Suprapubic skin (tissue), 4 donors: ENCODE measurements at places on chromosomes 7 and 10. TPM values are rescaled to one million over a fixed set of nuclear protein-coding genes. Genes with fewer than 3 reads are reported as not detected.

DNA sequence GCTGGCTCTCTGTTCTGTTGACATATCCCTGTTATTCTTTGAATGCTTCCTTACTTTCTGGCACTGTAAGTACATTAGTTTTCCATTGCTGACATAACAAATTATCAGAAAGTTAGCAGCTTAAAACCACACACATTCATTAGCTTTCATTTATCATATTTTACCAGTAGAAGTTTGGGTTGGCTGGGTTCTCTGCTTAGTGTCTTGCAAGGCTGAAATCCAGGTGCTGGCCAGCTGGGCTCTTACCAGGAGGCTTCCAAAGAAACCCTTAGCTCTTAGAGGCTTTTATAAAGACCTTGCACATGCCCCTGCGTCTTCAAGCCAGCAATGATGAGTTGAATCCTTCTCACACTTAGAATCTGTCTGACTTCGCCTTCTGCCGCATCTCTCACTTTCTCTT is 160.6 kb downstream of the MLLT10 start:
- no peaks in the 10 kb centered on the region for H3K27me3 ChIP-seq
- DNase-seq = no peak
- no peaks in the 10 kb centered on the region for H3K4me1 ChIP-seq
- H3K36me3 ChIP-seq = peaks cover 7% of the 10 kb centered on the region

- H3K27ac ChIP-seq = no peak overlapping the region
- no peak overlapping the region for H3K4me3 ChIP-seq
- peaks cover 43% of the 10 kb centered on the region for H3K27me3 ChIP-seq
- peaks cover 6% of the 10 kb centered on the region for H3K36me3 ChIP-seq
- peaks cover 12% of the 10 kb centered on the region for H3K4me1 ChIP-seq
Measured at GRCh38 chr7:1740214-1740613, 70.1 kb downstream of the ELFN1 start.

- H3K4me3 ChIP-seq = no peak overlapping the region
- no peaks in the 10 kb centered on the region for H3K4me1 ChIP-seq
- no peak overlapping the region for H3K27ac ChIP-seq
- DNase-seq = peak; percentile 54
- peaks cover 32% of the 10 kb centered on the region for H3K27me3 ChIP-seq
- H3K36me3 ChIP-seq = no peaks in the 10 kb centered on the region
Measured at GRCh38 chr7:1693991-1694524, 24.0 kb downstream of the ELFN1 start.

DNA sequence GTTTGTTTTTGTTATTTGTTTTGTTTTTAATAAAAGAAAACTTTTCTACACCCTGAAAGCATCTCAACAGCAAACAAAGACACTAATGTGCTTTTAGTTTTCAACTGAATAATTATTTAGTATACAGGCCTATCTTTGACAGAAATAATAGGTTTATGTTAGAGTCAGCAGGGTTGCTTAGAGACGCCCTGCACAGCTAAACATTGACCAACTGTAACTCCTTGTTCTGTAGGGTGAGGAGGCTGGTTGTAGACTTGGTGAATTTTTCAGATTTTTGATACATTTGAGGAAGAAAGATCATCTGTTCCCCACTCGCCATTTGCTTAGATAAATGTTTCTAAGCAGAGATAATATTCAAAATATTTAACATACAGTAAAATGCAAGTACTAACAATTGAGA is 103.1 kb downstream of the CALCR start:
- no peaks in the 10 kb centered on the region for H3K36me3 ChIP-seq
- no peak overlapping the region for H3K4me3 ChIP-seq
- no peaks in the 10 kb centered on the region for H3K4me1 ChIP-seq
- H3K27me3 ChIP-seq = no peaks in the 10 kb centered on the region
- no peak for DNase-seq

DNA sequence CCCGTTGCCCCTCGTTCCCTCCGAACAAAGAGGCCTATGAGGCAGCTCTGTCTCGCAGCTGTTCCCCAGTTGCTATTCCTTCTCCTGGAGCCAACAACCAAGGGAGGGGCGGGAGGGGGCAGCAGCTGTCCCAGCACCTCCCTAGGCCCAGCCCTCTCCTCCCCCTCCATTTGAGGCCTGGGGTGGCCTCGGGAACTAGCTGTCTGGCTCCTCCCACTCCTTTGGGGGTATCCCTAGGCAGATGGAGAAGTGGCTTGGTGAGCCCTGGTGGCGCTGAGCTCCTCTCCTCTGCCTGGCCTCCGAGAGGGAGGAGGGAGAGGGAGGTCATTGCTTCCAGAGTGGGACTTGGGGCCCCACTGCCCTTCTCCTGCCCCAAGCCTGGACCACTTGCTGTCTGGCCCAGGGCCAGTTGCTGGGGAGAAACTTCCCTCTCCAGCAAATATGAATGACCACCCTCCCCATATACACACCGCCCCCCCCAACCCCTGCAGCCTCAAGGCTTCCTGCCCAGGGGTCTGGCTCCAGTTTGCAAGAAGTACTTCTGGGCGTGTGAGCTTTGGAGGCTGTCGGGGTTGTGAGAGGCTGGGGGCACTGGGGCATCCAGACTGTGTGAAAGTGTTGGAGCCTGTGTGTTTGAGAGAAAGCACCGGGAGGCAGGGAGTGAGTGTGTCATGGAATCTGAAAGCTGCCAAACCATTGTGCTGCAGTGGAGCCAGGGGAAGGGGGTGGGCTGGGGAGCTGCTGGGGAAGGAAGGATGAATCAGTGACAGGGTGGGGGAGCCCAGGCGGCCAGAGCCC is 3.1 kb downstream of the FLNC start:
- H3K27ac ChIP-seq = peak overlapping the region; percentile 59
- H3K4me1 ChIP-seq = peaks cover 54% of the 10 kb centered on the region

DNA sequence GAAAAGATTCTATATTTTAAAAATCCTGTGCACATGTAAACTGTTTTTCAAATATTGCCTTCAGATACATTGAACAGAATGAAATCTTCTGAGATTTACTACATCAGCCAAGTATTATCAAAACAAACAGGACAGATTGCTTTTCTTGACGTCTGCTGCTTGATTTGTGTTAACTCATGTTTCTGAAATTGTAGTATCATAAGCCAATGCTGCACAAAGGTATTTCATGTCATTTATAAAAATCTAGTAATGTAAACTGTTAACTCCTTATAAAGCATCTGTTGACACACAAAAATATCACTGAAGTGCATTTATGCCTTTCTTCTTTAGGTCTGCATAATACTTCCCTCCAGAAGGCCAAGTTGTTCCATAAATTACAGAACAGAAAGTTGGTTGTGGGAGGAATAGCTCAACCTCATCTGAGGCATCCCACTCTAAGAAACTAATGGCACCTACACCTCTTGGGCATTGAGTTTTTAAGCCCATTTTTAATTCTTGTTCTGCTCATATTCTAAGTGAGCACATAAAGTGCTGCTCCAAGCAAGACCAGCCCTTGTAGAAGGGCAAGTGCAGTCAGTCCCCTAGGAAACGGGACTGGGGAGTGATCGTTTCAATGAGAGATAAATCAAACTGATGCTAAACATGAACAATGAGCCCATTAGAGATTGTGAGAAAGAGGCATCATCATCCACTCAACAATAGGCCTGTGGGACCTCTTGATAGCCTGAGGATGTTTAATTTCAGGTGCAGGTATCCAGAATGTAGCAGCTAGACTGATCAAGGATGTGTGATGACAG is 28.5 kb downstream of the CAV1 start:
- DNase-seq = no peak
- peaks cover 25% of the 10 kb centered on the region for H3K4me1 ChIP-seq
- H3K36me3 ChIP-seq = no peaks in the 10 kb centered on the region
- no peak overlapping the region for H3K4me3 ChIP-seq
- H3K27me3 ChIP-seq = no peaks in the 10 kb centered on the region
- no peak overlapping the region for H3K27ac ChIP-seq

TMEM196 gene
- not detected for total RNA-seq

DNA sequence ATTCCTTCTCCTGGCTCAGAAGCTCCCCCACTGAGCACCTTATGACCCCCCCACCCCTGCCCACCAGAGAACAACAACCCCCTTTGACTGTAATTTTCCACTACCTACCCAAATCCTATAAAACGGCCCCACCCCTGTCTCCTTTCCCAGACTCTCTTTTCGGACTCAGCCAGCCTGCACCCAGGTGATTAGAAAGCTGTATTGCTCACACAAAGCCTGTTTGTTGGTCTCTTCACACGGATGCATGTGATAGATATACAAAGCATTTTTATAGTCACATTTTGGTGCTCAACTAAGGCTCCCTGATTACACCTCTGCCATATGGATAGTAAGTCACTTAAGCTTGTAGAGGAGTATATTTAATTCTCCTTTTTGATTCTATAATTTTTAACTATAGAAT is 985.8 kb downstream of the REEP3 start:
- H3K27ac ChIP-seq = no peak overlapping the region
- no peaks in the 10 kb centered on the region for H3K27me3 ChIP-seq
- no peaks in the 10 kb centered on the region for H3K4me1 ChIP-seq
- no peak for DNase-seq
- H3K4me3 ChIP-seq = no peak overlapping the region

- no peak for DNase-seq
- no peaks in the 10 kb centered on the region for H3K36me3 ChIP-seq
- H3K4me1 ChIP-seq = peaks cover 45% of the 10 kb centered on the region
- H3K27ac ChIP-seq = no peak overlapping the region
Measured at GRCh38 chr7:363626-364025, 73.7 kb downstream of the FOXL3 start.

- no peaks in the 10 kb centered on the region for H3K36me3 ChIP-seq
- peaks cover 31% of the 10 kb centered on the region for H3K4me1 ChIP-seq
Measured at GRCh38 chr10:77915319-77916105, 11.0 kb downstream of the DLG5 start.

DNA sequence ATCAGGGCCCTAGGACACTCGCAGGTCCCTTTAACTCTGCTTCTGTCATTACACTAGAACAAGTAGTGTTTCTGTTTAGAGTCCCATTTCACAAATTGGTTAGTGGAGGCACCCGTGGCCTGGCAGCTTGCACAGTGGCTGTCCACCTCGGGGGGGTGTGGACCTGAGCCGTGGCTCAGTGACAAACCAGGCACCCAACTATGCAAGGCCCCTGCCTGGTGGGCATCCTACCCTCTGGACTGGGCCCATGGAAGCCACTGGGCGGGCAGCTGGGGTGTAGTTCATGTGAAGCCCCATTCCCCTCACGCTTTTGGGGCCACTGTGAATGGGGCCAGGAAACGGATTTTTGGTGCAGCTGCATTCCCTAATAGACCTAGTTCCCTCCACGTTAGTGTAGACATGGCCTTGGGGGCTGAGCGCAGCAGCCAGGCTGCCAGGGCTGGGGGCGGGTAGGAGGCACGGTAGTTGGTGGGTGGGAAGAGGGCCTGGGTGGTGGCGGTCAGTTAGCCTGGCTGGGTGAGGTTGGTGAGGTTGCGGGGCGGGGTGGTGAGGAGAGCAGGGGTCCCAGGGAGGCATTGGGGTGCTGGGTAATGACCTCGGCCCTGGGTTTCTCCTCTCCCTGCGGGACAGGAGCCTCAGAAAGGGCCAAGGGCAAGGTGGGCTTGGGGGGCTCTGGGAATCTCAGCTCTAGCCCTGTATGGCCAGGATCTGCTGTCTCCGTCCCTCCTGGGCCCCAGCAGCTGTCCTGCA is 18.7 kb downstream of the ZNF316 start:
- H3K4me1 ChIP-seq = no peaks in the 10 kb centered on the region
- H3K36me3 ChIP-seq = peaks cover 51% of the 10 kb centered on the region
- H3K4me3 ChIP-seq = no peak overlapping the region

DNA sequence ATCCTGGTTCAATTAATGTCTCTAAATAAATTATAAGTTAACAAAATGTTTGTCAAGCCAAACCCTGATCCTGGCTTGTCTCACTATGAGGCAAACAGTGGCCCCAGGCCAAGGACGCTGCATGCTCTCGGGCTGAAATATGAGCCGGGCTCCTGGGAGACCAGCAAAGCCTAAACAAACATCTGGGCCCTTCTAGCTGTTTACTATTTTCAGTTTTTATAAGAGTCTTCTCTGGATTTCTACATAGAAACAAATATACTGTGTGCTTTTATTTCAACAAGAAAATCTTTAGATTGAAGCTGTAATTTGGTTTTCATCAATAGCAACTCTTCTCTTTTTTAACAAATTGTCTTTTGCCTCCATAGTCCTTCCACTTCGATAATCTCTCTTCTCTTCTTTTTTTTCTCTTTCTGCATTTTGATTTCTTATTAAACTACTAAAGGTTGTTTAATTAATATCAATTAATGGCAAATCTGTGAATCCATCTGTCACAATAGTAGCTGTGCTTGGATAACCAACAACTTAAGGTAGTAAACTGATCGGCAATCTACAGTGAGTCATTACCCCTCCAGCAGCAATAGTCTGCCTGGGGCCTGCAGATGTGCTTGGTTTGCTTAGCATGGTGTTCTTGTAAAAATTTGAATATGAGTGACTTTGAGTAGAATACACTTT is 83.3 kb upstream of the DNAJC1 start:
- H3K36me3 ChIP-seq = no peaks in the 10 kb centered on the region
- no peaks in the 10 kb centered on the region for H3K27me3 ChIP-seq
- peaks cover 18% of the 10 kb centered on the region for H3K4me1 ChIP-seq
- DNase-seq = peak; percentile 80
- H3K27ac ChIP-seq = peak overlapping the region; percentile 46

DNA sequence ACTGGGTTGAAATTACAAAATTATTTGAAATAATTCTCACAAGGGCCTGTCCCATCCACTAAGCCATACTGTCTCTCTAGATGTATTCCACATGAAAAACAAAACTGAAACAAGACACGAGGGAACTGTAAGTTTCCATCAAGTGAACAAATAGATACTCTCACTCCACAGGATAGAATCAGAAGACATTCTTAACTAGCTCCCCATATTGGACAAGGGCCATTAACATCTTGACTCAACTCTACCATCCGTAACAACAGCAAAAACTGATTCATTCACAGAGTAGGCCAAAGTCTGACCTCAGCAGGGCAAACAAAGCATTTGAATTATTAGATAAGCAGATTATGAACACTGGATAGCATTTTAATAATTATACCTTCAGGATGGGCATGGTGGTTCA is 29.1 kb downstream of the UBE2H start:
- no peak overlapping the region for H3K27ac ChIP-seq
- no peak for DNase-seq
- peaks cover 6% of the 10 kb centered on the region for H3K4me1 ChIP-seq
- H3K4me3 ChIP-seq = no peak overlapping the region
- H3K36me3 ChIP-seq = no peaks in the 10 kb centered on the region
- no peaks in the 10 kb centered on the region for H3K27me3 ChIP-seq

- no peak for DNase-seq
- H3K4me3 ChIP-seq = no peak overlapping the region
- H3K36me3 ChIP-seq = no peaks in the 10 kb centered on the region
- H3K4me1 ChIP-seq = peaks cover 8% of the 10 kb centered on the region
- no peaks in the 10 kb centered on the region for H3K27me3 ChIP-seq
- no peak overlapping the region for H3K27ac ChIP-seq
Measured at GRCh38 chr7:28815369-28815927, 142.7 kb downstream of the TRIL start.

DTX2 gene
- 50.4 TPM for total RNA-seq

SFXN3 gene
- total RNA-seq = 75.8 TPM

GRCh38 chr10:70063418-70064098 is 10.9 kb downstream of the MACROH2A2 start:
- H3K36me3 ChIP-seq = no peaks in the 10 kb centered on the region
- H3K27ac ChIP-seq = no peak overlapping the region
- no peak for DNase-seq
- no peaks in the 10 kb centered on the region for H3K27me3 ChIP-seq
- H3K4me3 ChIP-seq = no peak overlapping the region

- no peaks in the 10 kb centered on the region for H3K36me3 ChIP-seq
- H3K4me1 ChIP-seq = no peaks in the 10 kb centered on the region
- no peak overlapping the region for H3K4me3 ChIP-seq
- no peaks in the 10 kb centered on the region for H3K27me3 ChIP-seq
Measured at GRCh38 chr7:67478066-67478465, 481.4 kb downstream of the TYW1 start.
